ENCODE measurements at places on chromosomes 6 and 20. TPM values are rescaled to one million over a fixed set of nuclear protein-coding genes. Genes with fewer than 3 reads are reported as not detected.

RAET1L gene
- not detected for total RNA-seq

GJA10 gene
- total RNA-seq, result not detected

LAMA5 gene
- 16.6 TPM for total RNA-seq

SYCP2 gene
- total RNA-seq, result 30.1 TPM

IMPG1 gene
- total RNA-seq, result not detected

All from breast epithelium (tissue), 4 donors.